ENCODE measurements at places on chromosomes 1 and 21.

- DNase-seq: no peak
Measured at GRCh38 chr1:224789311-224789710, 140.2 kb upstream of the DNAH14 start.

DNA sequence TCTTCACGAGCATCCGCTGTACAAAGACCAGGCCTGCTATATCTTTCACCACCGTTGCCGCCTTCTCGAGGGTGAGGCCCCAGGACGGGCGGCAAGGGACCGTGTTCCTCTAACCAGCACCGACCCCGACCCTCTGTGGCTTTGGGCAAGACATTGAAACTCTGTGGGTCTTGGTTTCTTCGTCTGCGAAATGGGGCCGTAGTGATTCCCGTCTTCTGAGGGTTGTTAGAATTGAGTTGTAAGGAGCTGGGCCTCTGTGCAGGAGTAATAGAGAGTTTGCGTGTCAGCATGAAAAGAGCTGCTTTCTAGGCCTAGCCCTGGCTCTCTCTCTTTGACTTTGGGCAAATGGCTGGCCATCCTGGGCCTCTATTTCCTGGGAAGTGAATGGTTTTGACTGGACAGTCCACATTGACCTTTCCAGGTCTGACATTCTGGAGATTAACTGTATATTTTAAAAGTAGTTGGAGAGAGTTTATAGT is 591 bp downstream of the MRPL37 start:
- DNase-seq: no peak

DNA sequence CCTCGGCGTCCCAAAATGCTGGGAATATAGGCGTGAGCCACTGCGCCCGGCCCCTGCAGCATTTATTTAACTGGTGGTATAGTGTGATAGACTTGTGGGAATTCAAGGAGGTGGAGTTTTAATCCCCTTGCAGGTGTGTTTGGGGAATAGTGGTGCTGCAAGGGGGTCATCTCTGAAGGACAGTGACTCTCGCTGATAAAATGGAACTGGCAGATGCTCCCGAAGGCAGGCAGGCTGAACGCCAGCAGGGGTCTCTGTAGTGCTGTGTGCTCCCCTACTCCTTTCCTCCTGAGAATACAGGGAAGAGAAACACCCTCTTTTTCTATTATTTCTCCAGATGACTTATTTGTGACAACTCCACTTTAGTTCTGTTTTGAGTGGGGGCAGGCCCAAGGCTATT is 4.0 kb downstream of the OSCP1 start:
- DNase-seq: peak; percentile 37

GRCh38 chr1:164559342-164560051 is 513 bp downstream of the PBX1 start:
- DNase-seq: peak; percentile 92

DNA sequence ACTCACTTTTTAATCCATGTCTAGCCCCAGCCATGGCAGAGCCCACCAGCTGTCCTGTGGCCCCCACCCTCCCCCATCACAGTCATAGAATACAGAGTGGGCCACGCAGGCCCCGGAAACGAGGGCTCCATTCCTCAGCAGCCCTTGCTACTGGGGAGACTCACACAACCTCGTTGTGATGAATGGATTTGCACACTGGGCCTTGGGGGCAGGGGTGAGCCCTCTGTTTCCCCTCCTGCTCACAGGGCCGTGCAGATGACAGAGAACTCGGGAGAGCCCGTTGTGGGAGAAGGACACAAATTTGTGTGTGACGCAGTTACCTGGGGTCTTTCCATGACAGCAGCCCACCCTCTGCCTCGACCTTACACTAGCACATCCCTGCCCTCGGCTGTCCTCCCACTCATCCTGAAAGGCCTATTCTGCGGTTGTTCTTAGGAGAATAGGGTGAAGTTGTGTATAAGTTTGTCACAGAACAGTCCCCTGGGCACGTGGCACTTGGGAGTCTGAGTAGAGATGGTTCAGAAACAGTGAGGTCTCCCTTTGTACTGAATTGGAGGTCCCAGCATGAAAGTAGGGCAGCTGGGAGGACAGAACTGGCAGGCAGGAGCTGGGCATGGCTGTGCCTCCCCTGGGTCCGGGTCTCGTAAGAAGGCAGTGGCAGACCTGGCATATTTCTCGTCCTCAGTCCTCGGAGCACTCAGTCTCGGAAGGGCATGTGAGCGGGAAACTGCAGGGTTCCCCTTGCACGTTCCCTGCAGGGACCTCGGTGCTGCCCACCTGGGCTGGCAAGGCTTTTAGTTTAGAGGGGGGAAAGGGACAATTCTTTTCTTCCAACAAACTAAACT is 6.8 kb downstream of the AGT start:
- no peak for DNase-seq

GRCh38 chr1:162724583-162725120 is 65.8 kb upstream of the HSD17B7 start:
- DNase-seq: no peak

DNA sequence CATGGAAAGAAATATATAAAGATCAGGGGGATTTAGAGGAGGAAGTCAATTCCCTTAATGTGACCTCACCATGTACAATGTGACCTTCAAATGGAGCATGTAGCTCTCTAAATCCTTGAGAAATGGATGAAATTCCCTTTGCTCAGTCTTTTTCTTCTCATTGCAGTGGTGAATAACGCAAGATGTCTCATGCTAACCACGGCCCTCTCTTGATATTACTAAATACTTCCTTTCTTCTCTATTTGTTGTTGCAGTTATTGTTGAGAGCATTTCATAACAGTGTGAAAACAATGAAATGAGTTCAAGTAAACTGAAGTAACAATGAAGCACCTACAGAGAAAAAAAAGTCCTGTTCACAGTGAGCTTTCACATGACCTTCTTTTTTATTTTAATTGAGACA is 55.6 kb downstream of the ZNF281 start:
- no peak for DNase-seq

DNA sequence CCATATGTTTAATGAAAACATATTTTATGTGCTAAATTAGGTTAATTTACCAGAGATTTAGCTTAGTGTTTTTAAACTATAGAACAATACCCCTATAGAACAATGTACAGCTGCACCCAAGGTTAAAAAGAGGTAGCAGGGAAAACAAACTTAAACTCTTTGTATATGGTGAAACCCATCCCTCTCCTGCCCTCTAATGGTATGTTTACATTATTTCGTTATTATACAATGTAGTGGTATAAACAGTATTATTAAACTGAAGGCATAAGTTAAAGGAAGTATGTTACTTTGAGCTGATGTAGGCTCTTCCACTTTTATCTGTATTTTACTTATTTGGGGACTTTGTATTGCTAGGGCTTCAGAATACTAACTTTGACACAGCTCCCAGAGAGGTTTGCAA is 16.7 kb upstream of the ZYG11A start:
- peak; percentile 23 for DNase-seq

GRCh38 chr1:63148825-63149645 is 173.3 kb upstream of the FOXD3 start:
- DNase-seq: peak; percentile 9

DNA sequence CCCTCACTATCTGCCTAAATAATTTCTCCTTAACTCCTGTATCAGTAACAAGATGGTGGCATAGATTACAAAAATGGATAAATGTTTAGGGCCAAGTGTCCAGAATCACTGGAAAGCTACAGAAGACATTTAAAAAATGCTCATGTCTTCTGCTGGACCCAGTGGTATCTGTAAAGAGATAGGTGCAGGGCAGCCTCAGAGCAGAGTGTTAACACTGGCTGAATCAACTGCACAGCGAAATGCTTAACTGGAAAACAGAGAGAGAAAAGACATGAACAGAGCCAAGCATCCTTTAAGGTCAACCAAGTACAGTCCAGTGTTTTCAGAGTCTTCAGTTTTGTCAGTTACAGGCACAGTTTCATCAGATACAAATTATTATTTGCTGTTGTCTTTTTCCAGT is 419.3 kb downstream of the ZP4 start:
- no peak for DNase-seq

DNA sequence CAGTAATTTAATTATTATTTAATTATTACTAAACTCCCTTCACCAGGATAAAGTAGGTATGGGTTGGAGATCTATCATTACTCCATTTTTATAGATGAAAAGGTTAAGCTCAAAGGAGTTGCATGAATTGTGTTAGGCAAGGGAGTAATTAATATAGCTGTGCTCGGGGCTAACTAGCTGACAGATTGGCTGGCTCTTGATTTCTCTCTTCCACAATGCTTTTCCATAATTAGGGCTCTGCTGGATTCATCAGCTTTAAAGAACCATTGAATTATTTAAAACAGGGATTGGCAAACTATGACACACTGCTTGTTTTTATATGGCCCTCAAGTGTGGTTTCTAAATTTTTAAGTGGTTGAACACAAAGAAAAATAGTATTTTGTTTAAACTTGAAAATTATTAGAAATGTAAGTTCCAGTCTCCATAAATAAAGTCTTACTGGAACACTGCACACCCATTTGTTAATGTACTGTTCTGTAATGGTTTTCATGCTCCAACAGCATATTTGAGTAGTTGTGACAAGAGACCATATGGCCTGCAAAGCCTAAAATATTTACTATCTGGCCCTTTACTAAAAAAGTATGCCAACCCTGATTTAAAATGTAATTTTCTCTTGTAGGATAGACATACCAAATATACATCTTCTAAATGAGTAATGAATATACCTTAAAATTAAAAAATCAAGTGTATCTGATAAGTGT is 76.4 kb downstream of the GDAP2 start:
- no peak for DNase-seq

- no peak for DNase-seq
Measured at GRCh38 chr21:45016406-45017038, 57.9 kb upstream of the ADARB1 start.

- no peak for DNase-seq
Measured at GRCh38 chr1:77038000-77038399, 170.7 kb downstream of the ST6GALNAC5 start.

GRCh38 chr1:10667861-10668761 is 128.3 kb downstream of the CASZ1 start:
- peak; percentile 36 for DNase-seq

DNA sequence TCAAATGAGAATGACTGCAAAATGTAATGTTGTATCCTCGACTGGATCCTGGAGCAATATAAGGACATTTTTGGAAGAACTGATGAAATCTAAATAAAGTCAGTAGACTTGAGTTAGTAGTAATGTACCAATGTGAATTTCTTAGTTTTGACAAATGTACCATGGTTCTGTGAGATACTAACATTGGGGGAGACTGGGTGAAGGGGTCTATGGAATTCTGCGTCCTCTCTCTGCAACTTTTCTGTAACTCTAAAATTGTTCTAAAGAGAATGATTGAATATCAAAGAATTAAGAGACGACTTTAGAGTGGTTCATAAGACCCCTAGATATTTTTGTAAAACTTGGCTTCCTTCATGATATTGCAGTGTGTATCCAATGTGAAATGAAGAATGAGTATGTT is 59.2 kb upstream of the KAZN start:
- no peak for DNase-seq

GRCh38 chr1:212060632-212061472 is 25.3 kb downstream of the DTL start:
- DNase-seq: no peak

GRCh38 chr1:204746838-204747442 is 61.4 kb upstream of the LRRN2 start:
- DNase-seq: peak; percentile 61

DNA sequence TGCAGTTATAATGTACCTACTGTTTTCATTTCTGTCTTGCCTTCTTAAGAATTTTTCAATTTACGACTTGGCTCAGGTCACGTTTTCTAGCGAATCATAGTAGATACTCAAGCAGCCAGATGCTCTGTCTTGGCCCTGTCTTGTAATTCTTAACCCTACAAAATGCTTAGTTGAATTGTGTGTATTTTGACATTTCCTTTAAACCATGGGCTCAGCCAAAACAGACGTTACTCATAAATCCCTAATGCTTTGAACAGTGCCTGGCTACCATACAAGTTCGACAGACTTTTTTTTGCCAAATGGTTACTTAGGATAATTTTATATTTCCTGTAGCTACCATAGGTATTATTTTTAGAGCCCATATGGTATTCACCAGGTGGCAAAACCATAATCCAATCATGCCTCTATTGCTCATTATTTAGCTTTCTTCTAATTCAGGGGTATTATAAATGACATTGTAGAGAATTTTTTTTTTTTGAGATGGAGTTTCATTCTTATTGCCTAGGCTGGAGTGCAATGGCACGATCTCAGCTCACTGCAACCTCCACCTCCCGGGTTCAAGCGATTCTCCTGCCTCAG is 54.3 kb downstream of the KCNK1 start:
- DNase-seq: no peak

Data from NCI-H526 (cell line).